HTR-8/SVneo (cell line): ENCODE measurements at places on chromosomes 13 and 19.

DNA sequence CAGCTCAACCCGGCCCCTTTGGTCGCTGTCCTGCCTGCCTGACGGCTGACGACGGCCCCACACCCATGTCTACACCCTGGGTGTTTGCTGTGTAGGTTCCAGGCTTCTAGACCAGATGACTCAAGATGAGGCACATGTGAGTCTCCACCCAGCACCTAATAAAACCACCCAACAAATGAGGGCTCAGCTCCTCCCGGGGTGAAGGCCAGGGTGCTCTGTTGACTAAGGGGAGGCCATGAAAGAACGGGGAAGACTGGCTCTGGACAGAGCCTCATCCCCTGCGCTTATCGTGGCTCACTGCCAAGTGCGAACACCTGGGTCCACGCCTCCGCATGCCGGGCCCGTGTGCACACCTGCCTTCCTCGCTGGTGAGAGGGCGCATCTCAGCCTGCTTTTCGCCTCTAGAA lies 39.6 kb downstream of the COL4A2 start:
- DNase-seq: no peak

DNA sequence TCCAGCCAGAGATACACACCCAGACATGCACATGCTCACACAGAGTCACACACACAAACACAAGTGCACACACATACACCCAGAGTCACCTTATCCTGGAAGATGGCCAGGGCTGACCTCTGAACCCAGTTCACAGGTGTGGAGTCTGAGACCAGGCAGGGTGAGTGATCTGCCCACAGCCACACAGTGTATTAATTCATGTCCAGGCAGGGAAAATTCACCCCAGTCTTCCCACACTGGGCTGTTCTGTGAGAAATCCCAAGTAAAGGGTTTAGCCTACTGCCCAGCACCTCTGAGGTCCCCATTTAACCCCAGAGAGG lies 2.0 kb downstream of the POU2F2 start:
- DNase-seq: no peak

GRCh38 chr19:39127812-39128515 lies 2.4 kb downstream of the PAK4 start:
- DNase-seq: no peak

DNA sequence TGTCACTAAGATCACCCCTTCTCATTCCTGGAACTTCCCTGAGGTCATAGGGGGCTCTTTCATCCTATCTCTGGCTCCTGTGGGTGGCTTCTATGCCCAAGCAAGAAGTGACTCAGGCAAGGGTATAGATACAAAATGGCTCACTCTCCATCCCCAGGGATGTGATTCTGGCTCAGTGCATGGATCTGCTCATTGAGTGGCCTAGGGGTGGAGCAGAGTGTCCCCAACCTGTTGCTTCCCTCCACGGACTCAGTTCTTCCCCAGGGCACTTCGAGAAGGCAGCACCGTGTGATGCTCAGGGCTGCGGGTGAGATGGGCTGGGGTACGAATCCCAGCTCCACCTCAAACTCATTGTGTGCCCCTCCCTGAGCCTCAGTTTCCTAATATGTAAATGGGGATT lies 136.4 kb downstream of the PTPRS start:
- DNase-seq: no peak

- no peak for DNase-seq
These were observed 14.4 kb downstream of the EVI5L start for GRCh38 chr19:7844405-7844804.

DNA sequence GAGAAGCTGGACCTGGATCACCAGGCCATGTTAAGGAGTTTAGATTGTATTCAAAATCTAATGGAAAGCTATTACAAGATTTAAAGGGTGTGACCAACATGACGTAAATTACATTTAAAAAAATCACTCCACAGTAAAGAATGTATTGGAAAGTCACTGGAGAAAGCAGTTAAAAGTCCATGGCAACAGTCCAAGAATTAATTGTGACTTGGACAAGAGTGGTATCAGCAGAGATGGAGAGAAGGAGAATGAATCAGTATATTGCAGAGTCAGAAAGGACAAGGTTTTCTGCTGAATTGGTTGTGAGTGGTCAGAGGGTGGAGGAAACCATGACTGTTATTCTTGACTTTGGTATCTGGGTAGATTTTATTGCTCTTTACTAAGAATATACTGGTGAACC lies 535.1 kb upstream of the SLITRK1 start:
- DNase-seq: no peak

DNA sequence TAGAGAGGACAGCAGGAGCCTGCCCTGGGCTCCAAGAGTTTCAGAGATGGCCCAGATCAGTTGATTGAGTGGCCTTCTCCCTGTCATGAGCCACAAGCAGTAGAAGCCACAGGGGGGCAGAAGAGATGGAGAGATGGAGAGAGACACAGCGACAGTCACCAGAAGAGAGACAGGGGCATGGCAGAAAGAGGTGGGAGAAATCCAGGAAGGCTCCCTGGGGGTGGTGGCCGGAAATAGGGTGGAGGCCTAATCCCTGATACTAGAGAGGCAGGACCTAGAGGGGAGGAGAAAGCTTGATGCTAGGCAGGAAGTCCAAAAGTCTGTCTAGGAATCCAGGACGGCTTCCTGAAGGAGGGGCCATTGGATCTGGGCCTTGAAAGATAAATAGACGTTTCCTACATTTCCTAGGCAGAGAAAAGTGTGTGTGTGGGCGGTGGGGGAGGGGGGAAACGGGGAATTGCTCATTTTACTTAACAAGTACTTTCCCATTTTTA lies 9.6 kb upstream of the TPM4 start:
- DNase-seq: no peak

GRCh38 chr13:22629374-22629773 lies 551.4 kb upstream of the SGCG start:
- DNase-seq: no peak

- DNase-seq: no peak
These were observed 1.0 kb upstream of the PCDH8 start for GRCh38 chr13:52849291-52850071.

GRCh38 chr13:113358653-113359190 lies 5.2 kb downstream of the GRTP1 start:
- DNase-seq: no peak

- DNase-seq: no peak
These were observed 3.6 kb upstream of the F2RL3 start for GRCh38 chr19:16885166-16885565.

DNA sequence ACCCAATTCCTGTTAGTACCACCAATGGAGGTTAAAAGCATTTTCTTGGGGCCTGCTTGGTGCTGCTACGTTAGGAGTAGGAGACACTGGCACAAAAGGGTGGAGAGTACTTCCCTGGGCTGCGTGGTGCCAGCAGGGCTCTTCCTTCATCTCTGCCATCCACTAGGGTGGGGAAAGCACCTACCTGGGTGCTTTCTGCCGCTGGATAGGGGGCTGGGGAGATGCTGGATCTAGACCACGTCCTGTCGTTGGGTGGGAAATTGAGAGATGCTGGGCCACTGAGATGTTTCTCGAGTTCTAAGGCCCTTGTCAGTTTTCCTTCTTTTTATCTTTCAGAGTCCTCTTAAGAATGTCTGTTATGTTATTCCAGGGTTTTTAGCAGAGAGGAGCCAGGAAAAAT lies 6.7 kb upstream of the FCGBP start:
- DNase-seq: no peak

DNA sequence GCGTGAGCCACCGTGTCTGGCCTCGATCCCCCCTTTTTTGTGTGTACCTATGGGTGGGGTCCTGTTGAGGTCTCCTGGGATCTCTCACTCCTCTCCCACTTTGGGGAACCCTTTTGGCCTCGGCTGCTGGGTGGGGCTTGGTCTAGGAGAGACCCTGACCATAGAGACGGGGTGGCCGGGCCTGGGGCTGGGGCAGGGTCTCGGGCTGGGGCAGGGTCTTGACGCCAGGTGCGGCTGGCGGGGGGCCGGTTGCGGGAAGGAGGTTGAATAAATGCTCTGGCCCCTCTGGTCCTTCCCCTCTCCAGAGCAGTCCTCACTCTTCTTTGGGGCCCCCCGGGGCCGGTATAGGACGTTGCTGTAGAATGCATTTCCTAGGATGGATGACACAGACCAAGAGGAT lies 9.7 kb downstream of the TMIGD2 start:
- DNase-seq: no peak

DNA sequence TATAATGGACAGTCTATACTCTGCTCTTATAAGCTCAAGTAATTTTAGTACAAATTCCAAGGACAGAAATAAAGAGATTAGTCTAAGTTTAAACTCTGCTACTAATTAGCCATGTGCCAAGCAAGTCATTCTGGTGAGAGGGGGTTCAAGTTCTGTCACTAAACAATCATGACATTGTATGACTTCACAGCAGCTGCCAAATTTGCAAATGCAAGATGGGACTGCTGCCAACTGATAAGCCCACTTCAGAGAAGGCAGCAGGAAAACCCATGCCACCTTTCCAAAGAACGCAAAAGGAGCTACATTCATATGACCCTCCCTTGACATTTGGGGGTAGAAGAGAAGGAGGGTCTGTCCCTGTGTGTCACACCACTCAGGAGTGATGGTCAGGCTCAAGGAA lies 60.7 kb upstream of the RFXAP start:
- no peak for DNase-seq

GRCh38 chr19:48556163-48556562 lies 4.2 kb downstream of the SULT2B1 start:
- DNase-seq: peak; percentile 57

DNA sequence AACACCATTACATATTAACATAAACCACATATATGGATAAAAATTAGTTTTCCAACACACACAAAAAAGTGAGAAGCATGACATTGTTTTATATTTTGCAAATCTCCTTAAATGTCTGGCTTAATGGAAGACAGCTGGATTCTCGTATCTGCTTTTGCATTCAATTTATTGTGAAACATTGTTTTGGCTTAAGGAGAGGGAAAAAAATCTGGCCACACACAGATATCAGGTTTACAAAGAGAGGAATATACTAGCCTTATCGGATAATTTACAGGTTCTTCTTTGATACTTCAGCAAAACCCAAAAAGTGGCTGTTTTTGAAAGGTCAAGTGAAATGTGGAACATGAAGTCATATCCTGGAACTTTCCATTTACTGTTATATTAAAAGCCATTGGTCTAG lies 523.5 kb upstream of the ARGLU1 start:
- DNase-seq: no peak

DNA sequence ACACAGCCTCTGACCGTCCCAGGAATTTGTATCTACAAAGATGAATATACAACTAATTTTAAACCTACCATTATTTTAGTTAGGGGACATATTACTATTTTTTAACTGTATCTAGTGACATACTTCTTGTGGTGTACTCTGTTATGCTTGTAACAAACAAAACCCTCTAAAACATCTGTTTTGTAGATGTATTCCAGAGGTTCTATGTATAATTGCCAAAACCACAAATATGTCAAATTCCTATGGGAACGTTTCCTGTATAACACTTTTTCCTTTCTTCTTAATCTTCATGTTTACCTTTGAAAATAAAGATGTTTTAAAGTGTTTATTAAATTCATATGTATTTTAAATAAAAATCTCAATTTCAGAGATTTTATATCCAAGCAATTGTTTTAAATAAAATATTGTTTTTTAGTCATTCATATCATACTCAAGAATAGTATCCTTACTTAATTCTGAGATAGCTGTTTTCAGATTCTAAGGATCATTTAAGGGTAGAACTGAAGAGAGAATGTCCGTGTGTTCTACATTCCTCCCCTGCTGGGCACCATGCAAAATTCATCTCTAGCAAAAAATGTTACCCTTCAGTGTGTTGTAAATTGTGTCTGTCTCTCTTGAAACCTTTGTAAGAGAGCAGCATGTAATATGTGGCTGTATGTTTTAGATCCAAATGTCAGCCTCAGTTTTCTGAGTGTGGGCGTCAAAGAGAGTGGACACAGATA lies 1327.7 kb downstream of the EFNB2 start:
- DNase-seq: no peak

DNA sequence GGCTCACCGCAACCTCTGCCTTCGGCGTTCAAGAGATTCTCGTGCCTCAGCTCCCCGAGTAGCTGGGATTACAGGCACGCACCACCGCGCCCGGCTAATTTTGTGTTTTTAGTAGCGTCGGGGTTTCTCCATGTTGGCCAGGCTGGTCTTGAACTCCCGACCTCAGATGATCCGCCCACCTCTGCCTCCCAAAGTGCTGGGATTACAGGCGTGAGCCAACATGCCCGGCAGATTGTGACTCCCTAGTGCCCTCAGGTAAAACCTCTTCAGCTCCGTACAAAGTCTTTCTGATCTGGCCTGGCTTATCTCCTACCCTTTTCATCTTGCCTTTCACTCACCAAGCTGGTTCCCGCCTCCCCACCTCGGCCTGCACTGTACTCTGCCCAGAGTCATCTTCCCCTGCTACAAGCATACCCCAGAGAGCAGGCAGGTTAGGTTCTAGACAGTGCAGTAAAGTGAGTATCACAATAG lies 15.0 kb downstream of the BICRA start:
- no peak for DNase-seq

DNA sequence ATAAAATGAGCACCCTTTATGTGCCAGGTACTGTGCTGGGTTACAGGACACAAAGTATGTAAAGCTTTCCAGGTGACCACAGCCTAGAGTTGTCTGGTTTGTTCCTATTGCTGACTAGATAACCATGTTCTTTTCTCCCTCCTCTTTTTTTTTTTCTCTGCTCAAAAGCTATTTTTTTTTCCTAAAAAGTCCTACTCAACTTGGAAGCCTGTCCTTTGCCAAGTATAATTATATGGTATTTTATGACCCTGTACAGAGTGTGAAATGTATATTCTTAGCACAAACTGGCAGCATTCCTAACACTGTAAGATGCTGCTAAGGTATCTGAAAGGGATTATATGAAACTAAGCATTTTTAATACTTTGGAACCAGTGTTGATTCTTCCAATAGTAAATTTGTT lies 171.0 kb downstream of the GPC6 start:
- no peak for DNase-seq

- no peak for DNase-seq
These were observed 52.3 kb upstream of the GPC6 start for GRCh38 chr13:93174260-93174659.

DNA sequence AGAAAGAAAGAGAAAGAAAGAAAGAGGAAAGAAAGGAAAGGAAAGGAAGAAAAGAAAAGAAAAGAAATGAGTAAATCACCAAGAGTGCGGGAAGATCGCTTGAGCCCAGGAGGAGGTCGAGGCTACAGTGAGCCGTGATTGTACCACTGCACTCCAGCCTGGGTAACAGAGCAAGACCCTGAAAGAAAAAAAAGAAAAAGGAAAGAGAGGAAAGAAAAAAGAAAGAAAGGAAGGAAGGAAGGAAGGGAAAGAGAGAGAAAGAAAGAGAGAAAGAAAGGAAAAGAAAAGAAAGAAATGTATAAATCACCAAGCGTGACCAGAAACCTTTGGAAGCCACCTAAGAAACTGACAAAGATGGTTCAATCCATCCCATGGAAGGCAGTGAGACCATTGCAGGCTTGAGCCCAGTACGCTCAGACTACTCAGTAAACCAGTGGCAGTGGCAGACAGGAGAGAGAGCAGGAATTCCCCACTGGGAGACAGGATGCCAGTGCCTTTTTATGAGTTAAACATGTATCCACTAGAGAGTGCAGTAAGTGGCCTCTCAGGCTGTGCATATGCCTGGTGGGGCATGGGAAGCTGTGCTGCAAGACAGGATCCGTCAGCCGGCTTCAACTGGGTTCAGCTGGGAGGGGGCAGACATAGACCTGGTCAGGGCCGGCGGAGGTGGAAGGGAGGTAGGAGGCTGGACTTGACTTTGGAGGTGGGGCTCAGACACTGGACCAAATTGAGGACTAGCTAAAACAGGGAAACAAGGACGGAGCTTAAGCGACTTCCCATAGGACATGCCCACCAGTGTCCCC lies 4.8 kb downstream of the GPR42 start:
- DNase-seq: no peak

GRCh38 chr19:664913-665443 lies 2.0 kb upstream of the RNF126 start:
- DNase-seq: peak; percentile 85

- DNase-seq: no peak
These were observed 68.8 kb downstream of the CHST8 start for GRCh38 chr19:33690378-33691029.

GRCh38 chr19:10654610-10655456 lies 687 bp downstream of the ILF3 start:
- peak; percentile 67 for DNase-seq
